Gastrocnemius medialis (tissue), 4 donors: ENCODE measurements at places on chromosomes 4 and X. TPM values are rescaled to one million over a fixed set of nuclear protein-coding genes. Genes with fewer than 3 reads are reported as not detected.

The FAM9C gene
- not detected for total RNA-seq

The TCP11X2 gene
- total RNA-seq, result not detected

The PDZD11 gene
- 22.3 TPM for total RNA-seq

The NPY2R gene
- not detected for total RNA-seq

The OTUD4 gene
- 61.1 TPM for total RNA-seq

The DUX4 gene
- not detected for total RNA-seq

The LARP1B gene
- 22.9 TPM for total RNA-seq

The CXCL5 gene
- total RNA-seq, result 0.18 TPM

The CFI gene
- 3.2 TPM for total RNA-seq

The GC gene
- not detected for total RNA-seq

The TADA2B gene
- 55.4 TPM for total RNA-seq

The CXCL3 gene
- total RNA-seq, result not detected

The TRPC5OS gene
- total RNA-seq, result not detected

The DDX53 gene
- not detected for total RNA-seq

The ACE2 gene
- total RNA-seq, result 6.6 TPM

The CAPN6 gene
- not detected for total RNA-seq

The LNX1 gene
- 10.8 TPM for total RNA-seq
